Breast epithelium (tissue), 4 donors: ENCODE measurements at places on chromosomes 4 and X. TPM values are rescaled to one million over a fixed set of nuclear protein-coding genes. Genes with fewer than 3 reads are reported as not detected.

DNA sequence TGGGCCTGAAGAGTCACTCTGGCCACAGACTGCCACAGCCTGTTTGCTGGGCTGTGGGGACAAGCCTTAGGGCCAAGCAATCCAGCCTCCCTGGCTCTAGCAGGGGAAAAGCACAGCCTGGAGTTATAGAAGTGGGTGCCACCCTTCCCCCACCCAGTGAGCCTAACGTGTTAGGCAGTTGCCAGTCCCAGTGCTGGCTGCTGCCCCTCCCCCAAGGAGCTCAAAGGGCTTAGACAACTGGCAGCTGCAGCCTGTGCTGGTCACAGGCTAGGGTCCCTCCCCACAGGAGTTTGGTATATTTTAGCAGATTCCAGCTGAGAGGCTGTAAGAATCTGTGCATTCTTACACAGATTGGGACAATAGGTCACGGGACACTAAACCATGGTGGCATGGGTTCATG is 370.3 kb upstream of the FGF16 start:
- DNase-seq: no peak

GRCh38 chr4:162804351-162804924 is 362.3 kb downstream of the NAF1 start:
- DNase-seq: no peak

DNA sequence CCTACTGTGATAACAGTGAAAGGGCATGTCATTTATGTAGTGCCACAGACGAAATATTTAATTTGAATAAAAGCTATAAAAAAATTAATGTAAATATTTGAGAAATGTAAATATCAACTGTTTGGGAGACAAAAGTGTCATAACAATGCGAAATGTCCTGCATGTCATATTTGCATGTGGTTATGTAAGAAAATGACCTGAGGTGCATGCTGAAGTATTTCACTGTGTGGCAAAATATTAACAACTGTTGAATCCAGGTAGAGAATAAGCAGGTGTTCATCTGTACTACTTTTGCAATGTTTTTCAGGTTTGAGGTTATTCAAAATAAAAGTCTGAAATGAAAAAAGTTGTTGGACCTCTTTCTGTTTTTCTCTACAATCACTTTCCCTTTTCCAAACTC is 30.9 kb downstream of the PROM1 start:
- DNase-seq: no peak

GRCh38 chr4:84403656-84404055 is 95.4 kb downstream of the NKX6-1 start:
- DNase-seq: no peak

DNA sequence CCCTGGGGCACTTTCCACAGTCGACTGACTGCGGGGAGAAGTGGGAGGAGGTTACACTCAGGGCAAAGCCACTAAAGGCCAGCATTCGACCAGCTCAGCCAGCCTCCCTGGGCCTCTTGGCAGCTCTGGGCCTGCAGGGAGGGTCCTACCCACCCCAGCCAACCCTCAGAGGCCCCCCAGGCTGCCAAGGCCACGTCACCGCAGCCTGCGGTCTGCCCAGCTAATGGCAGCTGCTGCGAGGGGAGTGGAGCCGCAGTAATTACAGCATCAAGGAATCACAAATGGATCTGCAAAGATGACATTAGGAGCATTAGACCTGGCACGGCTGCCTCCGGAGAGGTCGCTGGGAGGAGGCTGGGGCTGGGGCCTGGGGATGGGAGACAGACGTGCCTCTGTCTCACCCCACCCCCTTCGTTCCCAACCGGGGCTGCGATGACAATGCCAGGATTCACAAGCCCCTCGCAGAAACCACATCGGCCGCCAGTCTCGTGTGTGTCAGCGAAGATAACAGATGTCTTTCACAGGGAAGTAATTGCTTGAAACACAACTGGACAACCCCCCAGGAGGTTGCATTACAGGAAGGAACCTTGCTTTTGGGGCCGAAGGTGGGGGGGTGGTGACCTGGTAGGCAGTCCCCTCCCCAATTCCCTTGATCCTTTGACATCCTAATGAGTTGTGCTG is 367.6 kb downstream of the BCOR start:
- no peak for DNase-seq

- DNase-seq: no peak
Observed at GRCh38 chrX:3420316-3420715, 73.9 kb upstream of the MXRA5 start.

DNA sequence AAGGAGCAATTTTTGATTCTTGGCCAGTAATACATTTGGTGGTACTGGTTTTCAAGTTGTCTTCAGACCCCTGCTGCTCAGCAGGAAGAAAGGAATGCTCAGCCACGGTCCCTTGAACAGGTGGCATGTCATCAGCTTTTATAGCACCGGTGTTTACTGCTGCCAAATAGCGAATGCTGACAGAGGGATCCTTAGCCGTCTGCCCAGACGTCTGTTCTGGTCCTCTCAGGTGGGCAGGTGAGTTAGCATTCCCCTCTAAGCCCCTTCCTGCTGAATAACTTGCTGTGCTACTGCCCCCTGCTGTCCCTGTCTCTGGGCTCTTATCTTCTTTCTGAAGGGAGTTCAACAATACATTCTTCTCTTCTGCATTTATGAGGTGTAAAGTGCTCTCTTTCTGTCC is 28.4 kb downstream of the BOD1L1 start:
- no peak for DNase-seq

DNA sequence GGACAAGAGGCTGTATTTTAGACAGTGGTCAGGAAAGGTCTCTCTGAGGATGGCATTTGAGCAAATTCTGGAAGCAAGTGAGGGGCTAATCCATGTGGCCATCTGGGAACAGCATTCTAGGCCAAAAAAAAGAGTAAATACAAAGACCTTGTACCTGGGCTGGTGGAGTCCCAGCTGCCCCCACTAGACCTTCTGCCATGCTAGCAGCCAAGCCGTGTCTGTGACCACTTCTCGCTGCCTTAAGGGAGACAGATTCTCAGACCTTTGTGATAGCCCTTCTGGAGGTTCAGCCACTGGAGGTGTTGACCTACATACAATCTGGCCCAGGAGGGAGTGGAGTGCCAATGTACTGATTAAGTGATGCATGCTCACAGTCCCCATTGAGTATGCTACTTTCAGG is 506.2 kb downstream of the MID1IP1 start:
- DNase-seq: no peak

DNA sequence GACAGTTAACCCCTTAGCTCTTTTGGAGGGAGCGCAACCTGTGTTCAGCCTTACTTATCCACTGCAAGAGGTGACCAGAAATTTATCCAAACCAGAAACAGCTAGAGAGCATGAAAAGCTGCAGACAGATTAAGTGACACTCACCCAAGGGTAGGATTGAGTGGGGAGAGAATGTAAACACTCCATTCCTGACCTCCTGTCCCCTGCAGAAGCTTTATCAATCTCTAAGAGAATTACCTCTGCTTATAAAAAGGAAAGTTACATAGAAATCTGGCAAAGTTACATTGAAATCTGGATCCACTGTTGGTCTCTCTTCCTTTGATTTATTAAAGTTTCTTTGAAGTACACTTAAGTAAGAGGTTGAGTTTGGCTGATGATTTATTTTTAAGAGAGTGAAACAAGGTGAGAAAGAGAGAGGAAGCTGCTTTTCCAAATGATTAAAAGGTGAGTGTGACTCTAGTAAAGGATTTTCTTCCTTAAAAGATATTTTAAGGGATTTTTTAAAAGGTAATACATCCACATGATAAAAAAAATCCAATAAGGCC is 112.3 kb downstream of the ANAPC4 start:
- no peak for DNase-seq

DNA sequence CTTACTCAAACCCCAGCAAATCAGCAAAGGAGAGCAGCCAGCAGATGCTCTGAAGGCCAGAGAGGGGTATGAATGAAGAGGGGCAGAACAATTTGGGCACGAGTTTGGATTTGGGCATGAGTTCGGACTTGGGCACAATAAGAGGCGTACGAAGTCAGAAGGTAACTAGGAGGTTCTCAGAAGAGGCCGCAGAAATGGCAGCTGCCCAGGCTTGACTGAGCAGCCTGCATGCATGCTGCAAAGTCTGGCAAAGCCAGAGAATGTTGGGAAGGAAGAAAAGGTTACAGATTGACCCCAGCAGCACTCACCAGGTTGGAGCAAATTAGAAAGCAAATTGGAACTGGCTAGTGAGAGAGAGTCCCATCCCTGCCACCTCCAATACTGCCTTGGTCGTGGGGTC is 15.2 kb downstream of the CCDC149 start:
- DNase-seq: no peak

DNA sequence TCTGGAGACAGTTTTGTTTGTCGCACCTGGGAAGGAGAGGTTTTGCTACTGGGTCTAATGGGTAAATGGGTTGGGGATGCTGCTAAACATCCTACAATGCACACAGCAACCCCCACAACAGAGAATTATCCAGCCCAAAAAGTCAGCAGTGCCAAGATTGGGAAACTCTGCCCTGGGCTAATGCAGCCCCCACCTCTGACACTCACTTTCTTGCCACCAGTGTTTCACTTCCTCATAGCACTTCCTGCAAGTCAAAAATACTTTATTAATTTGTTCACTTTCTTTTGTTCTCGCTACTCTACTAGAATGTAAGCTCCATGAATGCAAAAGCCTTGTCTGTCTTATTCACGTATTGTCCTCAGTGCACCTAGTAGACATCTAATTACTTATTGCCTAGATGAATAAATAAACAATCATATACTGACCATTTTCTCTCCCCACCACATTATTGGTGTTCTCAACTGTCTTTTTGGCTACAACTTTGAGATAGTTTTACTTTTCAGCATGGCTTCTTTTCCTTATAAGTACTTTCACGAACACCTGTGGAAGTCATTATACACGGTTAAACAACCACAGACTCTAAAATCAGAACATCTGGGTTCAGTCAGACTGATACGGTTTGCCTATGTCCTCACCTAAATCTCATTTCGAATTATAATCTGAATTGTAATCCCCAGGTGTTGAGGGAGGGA is 82.0 kb upstream of the PITX2 start:
- DNase-seq: no peak

DNA sequence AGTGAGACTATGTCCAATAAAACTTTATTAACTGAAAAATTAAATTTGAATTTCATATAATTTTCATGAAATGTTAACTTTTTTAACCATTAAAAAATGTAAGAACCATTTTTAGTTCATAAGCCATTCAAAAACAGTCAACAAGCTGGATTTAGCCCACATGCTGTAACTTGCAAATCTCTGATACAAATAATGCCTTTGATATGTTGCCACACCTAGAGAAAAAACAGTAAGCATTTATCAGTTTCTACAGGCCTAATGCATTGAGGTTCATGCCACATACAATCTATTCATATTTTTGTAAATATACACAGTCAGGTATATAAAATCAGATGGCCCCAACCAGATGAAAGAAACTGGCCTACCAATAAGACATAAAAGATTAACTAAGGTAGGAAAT is 52.8 kb downstream of the LCORL start:
- no peak for DNase-seq

DNA sequence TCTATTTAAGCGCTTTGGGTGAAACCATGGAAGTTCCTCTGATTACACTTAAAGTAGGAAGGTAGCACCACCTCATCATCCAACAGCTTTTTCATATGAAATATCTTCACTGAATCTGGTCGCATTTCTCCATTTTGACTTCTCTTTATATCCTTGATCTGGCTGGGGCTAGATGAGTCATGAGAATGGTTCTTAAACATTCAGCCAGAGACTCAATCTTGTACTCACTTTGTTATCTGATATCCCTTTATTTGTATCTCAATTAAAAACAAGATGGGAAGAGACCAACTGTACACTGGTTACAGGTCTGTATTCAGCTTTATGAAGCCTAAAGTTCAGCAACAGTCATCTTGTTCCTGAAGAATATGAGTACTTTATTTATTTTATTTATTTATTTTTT is 84.9 kb downstream of the CBLL2 start:
- no peak for DNase-seq

- DNase-seq: no peak
Observed at GRCh38 chr4:40196272-40196671, 559 bp upstream of the RHOH start.

- no peak for DNase-seq
Observed at GRCh38 chr4:4888695-4889094, 29.2 kb downstream of the MSX1 start.

DNA sequence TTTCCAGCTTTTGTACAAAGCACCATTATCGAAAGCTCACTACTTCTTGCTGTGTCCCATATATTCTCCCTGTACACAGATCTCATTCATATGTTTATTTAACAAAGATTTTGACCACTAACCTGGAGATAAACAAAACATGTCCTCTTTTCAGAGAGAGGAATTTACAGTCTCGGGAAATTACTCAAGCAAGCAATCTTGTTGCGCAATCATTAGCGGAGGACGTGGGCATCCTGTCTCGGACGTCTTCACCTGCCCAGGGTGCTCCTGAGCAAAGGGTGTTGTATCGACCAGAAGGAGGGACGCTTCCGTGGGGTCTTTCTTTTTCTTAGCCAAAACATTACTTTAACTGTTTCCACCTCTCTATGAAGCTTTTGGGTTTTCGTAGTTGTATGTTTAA is 66.5 kb upstream of the CLCN4 start:
- no peak for DNase-seq

- DNase-seq: no peak
Observed at GRCh38 chrX:8405631-8406030, 59.0 kb upstream of the VCX3B start.

- no peak for DNase-seq
Observed at GRCh38 chr4:41963105-41963504, 18.5 kb upstream of the DCAF4L1 start.

DNA sequence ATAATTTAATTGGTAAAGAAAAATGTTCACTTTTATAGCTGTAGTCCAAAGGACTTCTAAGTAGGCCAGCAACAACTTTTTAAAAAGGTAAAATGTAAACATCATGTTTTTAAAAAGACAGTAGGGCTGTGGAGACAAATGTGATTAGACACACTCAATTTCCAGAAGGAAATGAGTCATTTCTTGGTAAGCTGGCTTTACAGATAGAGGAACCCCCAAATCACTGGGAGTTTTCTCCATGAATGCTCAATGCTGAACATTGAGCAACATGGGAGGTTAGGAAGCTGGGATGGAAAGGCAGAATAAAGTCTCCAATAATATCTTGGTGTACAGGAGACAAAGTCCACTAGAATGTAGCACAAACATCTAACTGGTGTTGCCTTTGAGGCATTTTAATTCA is 121.3 kb downstream of the NWD2 start:
- no peak for DNase-seq

GAGE2A gene
- not detected for total RNA-seq

TENM3 gene
- total RNA-seq: 4.6 TPM

SPP1 gene
- 25.0 TPM for total RNA-seq

COL4A5 gene
- total RNA-seq: 88.1 TPM

SLC49A3 gene
- total RNA-seq: 22.3 TPM

SAGE1 gene
- not detected for total RNA-seq

SPIN2B gene
- total RNA-seq: 10.8 TPM

FABP2 gene
- total RNA-seq: not detected

BEX1 gene
- total RNA-seq: 1.3 TPM

CYBB gene
- total RNA-seq: 23.5 TPM

PAGE1 gene
- not detected for total RNA-seq

SLITRK4 gene
- 2.0 TPM for total RNA-seq

CPE gene
- 114 TPM for total RNA-seq

ADAM29 gene
- 2.3 TPM for total RNA-seq

KCNE5 gene
- total RNA-seq: 0.44 TPM
